ENCODE measurements at places on chromosomes 3 and 15.

DNA sequence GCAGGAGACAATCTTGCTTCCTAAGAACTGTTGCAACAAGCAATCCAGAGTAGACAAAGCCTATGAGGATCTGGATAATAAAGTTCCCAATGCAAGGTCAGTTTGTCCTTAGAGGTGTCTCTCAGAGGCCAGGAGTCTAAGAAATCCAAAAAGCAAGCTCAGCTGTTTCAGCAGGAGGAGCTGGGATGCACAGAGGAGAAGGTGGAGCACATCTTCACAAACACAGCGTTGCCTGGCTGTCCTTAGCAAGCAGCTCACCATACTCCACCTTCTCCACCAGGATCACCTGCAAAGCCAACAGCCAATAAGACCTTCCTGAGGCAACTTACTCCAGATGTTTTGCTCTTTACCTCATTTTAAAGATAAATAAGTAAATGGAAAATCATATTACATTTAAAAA is 365 bp downstream of the ZBED2 start:
- no peak for DNase-seq

GRCh38 chr3:134394380-134394779 is 20.1 kb upstream of the AMOTL2 start:
- no peak for DNase-seq

DNA sequence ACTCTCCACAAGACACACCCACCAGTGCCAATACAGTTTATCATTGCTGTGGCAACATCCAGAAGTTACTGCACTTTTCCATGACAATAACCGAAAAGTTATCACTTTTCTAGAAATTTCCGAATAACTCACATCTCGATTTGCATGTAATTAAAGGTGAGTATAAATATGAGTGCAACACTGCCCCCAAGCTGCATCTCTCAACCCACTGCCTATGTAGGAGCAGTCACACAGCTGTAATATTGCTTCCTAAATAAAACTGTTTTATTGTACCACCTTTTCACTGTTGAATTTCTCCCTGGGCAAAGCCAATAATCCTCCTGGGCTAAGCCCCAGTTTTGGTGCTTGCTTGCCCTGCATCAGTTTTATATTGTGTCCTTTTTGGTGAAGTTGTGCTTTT is 601.0 kb upstream of the EPHA6 start:
- no peak for DNase-seq

- DNase-seq, result no peak
These were observed 46.0 kb downstream of the RARB start for GRCh38 chr3:25474052-25474451.

GRCh38 chr15:70505936-70506912 is 257.1 kb downstream of the UACA start:
- peak; percentile 59 for DNase-seq

DNA sequence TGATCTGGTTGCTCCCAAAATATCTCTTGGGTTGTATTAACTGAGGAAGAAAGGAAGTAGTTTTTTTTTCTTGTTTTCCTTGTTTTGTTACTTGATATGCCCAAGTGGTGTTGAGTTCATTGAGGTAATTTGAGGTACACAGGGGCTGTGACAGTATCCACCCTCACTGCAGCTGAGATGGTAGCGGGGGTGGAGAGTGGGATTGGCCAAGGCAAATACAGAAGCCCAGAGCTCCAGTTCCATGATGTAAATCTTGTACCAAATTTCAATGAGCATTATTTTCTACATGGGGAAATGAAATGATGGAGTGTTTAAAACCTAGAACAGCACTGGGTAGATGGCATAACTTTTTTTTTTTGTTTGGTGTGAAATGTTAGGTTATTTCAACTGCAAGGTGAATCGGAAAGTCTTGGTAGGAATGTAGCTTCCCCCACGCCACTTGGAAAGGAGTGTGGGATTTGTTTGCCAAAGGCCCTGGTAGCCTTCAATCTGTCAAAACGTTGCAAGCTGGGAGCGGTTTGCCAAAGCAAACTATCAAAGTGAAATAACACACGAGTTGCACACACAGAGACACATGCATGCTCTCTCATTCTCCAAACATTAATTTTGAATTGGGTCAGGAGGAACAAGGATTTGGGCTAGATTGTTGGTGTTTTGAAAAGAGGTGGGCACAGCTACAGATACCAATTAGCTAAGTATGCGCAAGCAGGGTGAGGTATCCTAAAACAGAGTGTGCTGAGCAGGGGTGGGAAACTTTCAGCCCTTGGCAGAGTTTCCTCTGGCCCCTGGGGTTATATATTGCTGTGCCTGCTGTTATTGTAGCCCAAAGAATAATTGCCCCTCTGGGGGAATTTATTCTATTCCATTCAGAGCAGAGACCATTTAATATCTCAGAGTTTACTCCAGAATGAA is 34.6 kb downstream of the THSD4 start:
- DNase-seq, result no peak

GRCh38 chr3:114498539-114499370 is 204.9 kb downstream of the TIGIT start:
- no peak for DNase-seq

GRCh38 chr15:66870880-66871388 is 168.9 kb downstream of the SMAD6 start:
- DNase-seq, result no peak

DNA sequence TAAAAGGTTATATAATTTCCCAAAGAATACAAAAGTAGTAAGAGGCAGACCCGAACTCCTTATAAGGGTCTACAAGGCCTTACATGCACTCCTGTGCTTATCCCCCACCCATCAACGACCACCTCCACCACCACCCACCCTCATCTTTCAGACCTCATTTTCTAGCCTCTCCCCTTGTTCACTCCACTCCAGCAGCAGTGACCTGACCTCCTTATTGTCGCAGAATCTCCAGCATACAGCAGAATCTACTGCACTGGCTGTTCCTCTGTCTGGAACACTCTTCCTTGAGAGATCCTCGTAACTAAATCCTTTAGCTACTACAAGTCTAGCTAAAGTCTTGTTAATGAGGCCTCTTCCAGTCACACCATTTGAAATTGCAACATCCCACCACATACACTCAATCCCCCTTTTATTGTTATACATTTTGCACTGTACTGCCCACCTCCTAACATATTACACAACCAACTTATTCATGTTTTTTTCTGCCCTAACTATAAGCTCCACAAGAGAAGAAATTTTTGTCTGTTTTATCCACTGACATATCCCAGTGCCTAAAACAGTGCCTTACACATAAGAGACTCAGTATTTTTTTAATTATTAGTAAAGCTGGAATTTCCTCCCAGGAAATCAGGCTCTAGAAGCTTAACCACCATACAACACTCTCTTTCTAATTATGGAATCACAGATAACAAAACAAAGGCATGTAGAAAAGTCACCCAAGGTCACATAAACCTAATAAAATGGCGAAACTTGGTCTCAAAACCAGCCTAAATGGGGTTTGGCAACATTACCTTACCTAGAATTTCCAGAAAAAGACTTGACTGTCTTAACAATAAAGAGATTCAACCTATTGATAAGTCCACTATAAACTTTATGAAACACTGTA is 40.2 kb downstream of the ZNF148 start:
- DNase-seq, result no peak

- DNase-seq, result no peak
These were observed 3.0 kb upstream of the PIAS1 start for GRCh38 chr15:68051109-68051508.

DNA sequence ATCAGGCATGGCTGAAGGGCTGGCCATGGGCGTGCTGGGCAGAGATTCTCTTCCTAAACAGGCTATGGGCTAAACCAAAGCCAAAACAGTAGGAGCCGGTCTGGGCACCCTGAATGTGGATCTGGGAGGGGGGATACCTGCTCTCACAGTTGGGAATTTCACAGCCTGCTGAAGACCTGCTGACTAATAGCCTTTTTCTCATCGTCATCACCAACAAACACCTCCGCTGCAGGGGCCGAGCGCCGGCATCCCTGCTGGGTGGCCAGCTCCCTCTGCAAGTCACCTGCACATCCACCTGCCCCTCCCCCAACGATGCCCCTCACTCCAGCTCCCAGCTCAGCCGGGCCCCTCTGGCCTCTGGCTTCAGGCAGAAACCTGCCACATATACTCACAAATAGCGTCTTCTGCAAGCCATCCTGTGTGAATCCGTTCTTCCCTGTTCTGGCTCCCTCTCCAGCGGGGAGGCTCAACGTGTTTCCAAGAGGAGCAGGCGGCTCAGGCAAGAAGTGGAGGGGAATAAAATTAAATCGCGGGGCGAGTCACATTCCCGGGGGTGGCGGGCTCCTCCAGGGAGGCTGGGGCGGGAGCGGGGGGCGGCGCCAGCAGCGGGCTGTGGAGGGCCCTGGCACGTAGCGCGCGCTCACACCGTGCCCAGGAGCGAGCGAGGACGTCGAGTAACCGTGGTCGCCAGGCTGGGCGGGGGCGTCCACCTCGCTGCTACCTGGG is 466 bp downstream of the IQSEC1 start:
- DNase-seq, result no peak
